A172 (cell line): ENCODE measurements at places on chromosomes 6 and 20.

DNA sequence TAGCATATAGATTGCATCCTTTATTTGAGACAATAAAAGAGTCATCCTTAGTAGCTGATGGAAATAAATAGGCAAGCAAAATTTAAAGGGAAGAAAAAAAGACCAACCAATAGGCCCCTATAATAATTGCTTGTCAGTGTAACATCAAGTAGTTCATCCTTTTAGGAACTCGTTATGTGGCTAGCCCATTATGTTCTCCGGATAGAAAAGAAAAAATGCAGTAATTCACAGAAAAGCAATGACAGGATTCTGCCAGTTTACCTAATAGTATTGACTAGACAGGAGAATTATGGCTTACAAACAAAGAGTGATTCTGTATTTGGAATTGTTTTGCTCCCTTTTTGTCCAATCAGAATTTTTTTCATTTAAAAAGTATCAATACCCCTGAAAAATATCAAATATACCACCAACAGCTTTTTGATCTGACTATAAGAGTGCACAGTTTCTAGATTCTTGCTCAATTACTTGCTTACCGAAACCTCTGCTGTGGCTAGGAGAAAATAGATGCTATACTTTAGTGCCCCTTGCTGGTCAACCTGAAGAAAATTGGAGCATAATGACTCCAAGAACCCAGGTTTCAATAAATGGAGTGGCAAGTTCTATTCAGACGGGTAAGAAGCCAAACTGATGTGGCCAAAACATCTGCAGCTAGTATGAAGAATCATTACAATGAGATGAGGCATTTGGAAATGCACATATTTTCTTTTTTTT, 91.5 kb upstream of the SASH1 start:
- peak; percentile 35 for DNase-seq

- DNase-seq: peak; percentile 15
Observed at GRCh38 chr6:37731888-37732287, 34.2 kb upstream of the MDGA1 start.

- no peak for DNase-seq
Observed at GRCh38 chr20:4484379-4484997, 237.2 kb upstream of the PRND start.

GRCh38 chr6:64256483-64256882, 620.9 kb downstream of the PHF3 start:
- DNase-seq: no peak

DNA sequence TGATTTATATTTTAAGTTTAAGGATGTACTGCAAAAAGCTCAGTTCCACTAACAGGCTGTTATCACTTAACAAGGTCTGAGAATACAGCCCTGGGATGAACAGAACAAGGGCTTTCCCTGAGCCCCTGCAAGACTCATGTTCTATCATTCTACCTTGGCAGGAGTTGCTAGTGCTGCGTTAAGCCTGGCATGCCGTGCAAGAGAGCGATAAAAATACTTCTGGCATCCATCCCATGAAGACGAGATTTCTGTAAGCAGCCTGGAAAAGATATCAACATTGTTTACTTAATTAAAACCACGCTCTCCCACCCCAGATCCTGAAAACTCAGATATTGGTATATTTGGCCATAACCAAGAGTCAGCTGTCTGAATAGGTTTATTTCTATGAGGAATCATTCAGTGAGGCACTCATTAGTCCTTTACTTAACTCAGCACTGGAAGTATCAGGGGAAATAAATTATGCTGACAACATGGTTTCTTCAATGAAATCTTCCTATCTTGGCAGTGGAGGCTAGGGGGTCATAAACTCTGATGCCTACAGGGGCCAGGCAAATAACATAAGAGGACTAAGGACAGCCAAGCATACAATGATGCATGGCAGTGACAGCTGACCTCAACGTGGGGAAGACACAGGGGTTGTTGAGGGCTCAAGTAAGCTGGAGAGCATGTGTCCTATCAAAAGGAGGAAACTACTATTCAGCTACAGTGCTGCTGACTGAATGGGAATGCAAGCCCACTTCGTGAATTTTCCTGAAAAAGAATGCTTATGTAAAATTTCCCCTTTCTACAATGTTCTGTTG, 37.6 kb upstream of the LYRM2 start:
- DNase-seq: no peak

DNA sequence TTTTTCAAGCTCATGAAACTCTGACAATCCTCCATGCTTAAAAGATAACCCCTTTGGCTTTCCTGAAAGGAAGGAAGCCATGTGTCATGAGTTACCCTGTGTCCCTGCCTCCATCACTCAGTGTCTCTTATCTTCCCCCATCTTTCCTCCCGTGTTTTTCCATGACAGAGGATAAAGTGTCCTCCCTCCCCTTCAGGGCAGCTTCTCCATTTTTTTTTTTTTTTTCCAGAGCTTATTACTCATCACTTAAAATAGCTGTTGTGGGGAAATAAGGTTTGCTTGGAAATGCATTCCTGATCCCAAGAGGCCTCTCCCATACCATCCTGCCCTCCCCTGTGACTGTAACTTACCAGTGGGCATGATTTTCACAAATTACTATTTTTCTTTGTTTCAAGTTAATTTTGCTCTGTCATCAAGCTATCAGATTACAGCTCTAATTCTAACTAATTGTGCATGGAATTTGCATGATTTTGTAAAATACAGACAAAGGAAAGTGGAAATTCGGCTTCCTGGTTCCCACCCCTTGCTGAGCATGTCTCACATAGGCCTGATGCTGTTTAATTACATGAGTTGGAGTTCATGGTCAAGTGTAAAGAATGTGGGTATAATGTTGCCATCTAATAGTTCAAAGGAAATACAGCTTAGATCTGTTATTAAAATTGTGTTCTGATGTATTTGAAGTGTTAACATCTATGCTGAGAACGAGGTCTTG, 614.5 kb upstream of the FLRT3 start:
- peak; percentile 83 for DNase-seq

GRCh38 chr6:45371924-45372573, 5.7 kb downstream of the SUPT3H start:
- no peak for DNase-seq

DNA sequence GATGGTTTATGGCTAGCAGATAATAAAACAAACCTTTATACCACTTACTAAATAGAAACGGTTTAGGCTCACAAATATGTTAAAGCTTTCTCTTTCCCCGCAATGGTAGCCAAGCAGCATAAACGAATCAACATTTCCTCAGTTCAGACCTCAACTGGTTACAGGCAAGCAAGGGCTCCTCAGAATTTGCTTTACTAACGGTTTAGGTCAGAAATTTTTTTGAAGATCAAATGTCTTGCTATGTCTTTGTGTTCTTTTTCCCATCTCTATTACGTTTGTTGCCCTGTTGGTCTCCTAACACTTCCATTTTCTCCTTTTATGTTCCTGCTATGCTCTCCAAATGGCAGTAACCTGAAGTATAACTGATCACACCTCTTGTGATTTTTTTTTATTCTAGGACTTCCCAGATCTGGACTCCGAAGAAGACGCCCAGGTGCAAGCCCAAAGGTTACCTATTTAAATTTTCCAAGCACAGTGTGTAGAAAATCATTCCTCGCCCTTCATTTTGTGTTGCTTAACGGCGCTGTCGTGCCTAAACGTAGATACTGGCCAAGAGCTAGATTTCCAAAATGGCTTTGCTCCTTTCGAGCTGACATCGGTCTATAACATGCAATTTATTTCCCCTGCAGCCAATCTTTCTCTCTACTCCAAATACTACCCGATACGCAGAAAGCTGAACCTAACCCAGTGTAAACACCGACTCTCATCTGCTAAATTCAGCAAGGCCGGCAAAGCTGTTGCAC, 717 bp upstream of the ASF1A start:
- peak; percentile 51 for DNase-seq

- DNase-seq: no peak
Observed at GRCh38 chr6:136474241-136474640, 76.0 kb downstream of the MAP7 start.

DNA sequence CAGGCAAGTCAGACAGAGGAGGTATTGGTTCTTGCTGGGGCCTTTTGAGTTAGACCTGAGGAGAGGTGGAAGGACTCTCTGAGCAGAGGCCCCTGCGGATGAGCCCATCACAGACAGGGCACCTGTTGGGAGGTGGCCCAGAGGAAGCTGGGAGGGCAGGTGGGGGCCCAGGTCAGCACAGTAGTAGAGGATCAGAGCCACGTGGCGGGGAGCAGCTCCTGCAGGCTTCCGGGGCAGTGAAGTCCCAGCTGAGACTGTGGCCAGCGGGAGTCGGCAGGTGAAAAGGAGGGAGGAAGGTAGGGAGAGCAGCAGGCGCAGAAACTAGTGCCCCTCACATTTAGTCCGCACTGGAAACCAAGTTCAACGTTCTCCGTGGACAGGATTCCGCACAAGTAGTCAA, 61.8 kb downstream of the RSPH3 start:
- no peak for DNase-seq

DNA sequence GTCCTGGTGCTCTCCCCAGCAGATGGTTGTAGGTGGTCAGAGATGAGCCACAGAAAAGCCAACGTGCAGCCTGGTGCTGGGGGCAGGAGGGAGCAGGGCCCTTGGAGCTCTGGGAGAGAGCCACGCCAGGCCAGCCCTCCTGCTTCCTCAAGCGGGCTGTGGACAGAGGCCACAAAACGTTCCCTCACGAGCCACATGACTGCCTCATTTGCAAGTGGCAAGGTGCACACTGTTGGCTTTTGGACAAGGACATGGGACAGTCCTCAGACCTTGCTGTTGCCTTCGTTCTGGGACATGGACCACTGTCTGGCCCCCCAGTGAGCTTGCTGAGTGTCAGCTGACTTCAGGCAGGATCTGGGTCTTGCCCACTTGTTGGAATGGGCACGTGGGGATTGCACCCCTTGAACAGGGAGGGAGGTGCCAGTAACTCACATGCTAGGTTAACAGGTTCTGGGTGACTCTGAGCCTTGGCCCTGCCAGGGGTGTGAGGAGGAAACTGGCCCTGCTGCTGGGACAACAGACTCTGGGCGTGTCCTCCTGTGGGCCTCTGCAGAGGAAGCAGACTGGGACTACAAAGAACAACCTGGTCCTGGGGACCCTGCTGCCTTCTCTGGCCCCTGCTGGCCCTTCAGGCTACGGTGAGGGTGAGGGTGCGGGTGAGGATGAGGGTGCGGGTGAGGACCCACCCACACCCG, 2.6 kb downstream of the SLCO4A1 start:
- no peak for DNase-seq

DNA sequence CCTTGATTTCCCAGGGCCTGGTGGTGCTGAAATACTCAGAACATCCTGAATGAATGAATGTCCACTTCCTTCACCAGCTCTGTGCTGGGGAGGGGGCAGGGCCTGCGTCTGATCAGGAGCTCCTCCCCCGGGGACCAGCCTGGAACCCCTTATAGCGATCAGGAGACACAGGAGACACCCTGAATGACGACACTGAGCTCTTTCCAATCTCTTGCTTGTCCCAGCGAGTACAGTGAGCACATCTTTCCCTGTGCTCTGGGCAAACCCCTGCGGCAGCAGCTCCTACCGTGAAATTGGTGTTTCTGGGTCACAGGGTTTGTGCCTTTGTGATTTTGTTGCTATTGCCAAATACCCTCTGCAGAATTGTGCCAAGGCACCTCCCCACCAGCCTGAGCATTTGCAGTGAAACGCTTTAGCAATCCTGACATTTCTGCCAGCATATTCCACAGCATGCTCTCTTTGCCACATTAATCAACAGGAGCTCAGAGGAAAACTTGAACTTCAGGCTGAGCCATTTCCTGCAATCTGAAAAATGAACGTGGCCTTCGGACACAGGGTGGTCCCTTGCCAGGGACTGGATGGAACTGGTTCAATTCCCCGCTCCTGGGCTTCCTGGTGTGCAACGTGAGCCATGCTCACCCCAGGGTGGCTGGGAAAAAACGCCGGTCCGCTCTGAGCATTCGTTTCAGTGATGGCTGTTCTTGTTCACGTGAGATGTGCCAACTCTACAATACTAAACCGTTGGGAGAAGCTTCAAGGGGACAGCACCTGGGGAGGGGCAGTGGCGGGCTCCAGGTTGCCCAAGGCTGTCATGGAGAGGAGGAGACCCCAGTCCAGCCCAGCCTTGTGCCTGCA, 23.1 kb upstream of the MRGBP start:
- DNase-seq: no peak

GRCh38 chr20:51396365-51396909, 146.1 kb downstream of the NFATC2 start:
- DNase-seq: no peak

DNA sequence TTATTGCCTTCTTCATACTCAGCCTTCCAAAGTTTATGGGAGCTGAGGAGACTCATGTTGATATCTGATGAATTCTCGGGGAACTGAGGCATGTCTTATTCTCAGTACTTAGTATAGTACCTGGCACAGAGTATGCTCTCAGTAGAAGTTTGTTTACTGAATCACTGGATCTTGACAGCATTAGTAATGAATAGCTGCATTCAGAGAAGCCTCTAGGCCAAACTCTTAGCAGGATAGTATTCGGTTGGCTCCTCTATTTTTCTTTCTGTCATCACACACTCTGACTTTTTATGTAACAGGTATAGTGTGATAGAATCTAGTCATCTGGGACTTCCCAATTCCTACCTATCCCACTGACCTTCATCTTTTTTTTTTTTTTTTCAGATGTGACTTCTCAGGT, 566.4 kb upstream of the MAN1A1 start:
- no peak for DNase-seq

- DNase-seq: no peak
Observed at GRCh38 chr6:150684714-150685459, 85.2 kb downstream of the PLEKHG1 start.

DNA sequence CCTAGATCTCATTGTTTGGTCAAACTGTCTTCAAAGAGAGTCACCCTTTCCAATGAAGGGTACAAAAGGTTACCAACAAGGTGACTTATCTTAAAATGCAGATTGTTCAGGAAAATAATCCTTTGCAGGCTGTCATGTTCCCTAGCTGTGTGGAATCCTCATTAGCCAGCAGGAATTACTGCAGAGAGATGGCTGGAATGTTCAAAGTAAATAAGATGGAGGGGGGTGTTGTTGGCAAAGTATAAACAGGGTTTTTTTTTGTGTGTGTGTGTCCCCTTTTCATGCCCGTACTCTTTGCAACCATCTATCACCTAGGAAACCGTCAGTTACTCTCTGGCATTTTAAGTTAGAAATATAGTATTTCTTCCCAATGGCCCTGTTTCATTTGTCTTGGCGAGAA, 6.5 kb downstream of the NEDD9 start:
- DNase-seq: no peak

GRCh38 chr6:163745536-163746400, 331.2 kb downstream of the QKI start:
- DNase-seq: peak; percentile 89

DNA sequence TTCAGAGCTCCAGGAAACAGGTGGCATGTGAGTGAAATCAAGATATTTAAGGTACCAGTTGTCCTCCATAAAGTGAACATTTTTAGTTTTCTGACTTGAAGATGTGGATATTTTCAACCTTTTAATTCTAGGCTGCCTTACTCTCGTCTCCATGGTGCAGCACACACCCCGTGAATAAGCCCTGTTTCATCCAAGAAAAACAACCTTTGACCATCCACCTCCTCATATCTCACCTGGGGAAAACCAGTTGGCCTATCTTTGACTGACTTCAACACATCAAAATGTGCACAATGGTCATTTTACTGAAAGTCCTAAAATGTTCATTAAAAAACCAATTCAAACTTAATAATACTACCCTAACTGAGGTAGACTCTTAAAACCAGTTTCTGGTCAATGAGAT, 73.8 kb upstream of the CD2AP start:
- DNase-seq: no peak
